Uterine smooth muscle cell (primary cell): ENCODE measurements at places on chromosomes 2 and 18. TPM values are rescaled to one million over a fixed set of nuclear protein-coding genes. Genes with fewer than 3 reads are reported as not detected.

Gene CCDC141
- 0.11 TPM in 1 of 2 replicates, not detected in the other for total RNA-seq

Gene CSRNP3
- 1.8 and 1.9 TPM in 2 replicates for total RNA-seq

Gene C2orf76
- 8.4 and 10.2 TPM in 2 replicates for total RNA-seq

Gene TEKT4
- total RNA-seq, result not detected in 2 replicates

Gene SAG
- total RNA-seq, result not detected in 2 replicates

Gene C2orf42
- total RNA-seq, result 14.2 and 20.0 TPM in 2 replicates

Gene IFT172
- total RNA-seq, result 40.7 and 41.4 TPM in 2 replicates

Gene TRIM43
- total RNA-seq, result not detected in 2 replicates

Gene MARCO
- not detected in 2 replicates for total RNA-seq

Gene INHA
- total RNA-seq, result 0.11 and 0.50 TPM in 2 replicates

Gene GALNT14
- total RNA-seq, result 0.33 and 1.2 TPM in 2 replicates

Gene ZNF521
- 33.6 and 36.4 TPM in 2 replicates for total RNA-seq
